ENCODE measurements at places on chromosomes 5 and 9.

DNA sequence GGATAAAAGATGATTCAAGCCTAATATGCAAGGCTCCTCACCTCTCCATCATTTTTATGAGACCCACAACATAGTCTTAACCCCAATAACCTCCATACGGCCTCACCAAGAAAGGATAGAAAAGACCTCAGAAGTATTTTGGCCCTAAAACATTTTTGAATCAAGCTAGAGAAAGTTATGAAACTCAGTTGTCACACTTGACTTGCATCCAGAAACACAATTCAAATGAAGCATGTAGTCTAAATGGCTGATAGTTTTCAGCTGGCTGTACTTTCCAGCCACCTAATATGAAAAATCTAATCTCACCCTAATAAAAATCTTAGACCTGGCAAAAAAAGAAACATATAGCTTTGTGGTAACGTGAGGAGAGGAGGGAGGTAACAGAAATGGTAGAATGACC lies 116.1 kb downstream of the ARL15 start:
- H3K4me3 ChIP-seq, result no peak overlapping the region
- H3K27ac ChIP-seq, result no peak overlapping the region
- no peaks in the 10 kb centered on the region for H3K27me3 ChIP-seq
- H3K4me1 ChIP-seq, result no peaks in the 10 kb centered on the region

GRCh38 chr9:31623511-31623910 lies 760.9 kb upstream of the ACO1 start:
- no peaks in the 10 kb centered on the region for H3K36me3 ChIP-seq
- H3K4me1 ChIP-seq, result no peaks in the 10 kb centered on the region
- no peak overlapping the region for H3K4me3 ChIP-seq
- no peak overlapping the region for H3K27ac ChIP-seq
- no peaks in the 10 kb centered on the region for H3K27me3 ChIP-seq

DNA sequence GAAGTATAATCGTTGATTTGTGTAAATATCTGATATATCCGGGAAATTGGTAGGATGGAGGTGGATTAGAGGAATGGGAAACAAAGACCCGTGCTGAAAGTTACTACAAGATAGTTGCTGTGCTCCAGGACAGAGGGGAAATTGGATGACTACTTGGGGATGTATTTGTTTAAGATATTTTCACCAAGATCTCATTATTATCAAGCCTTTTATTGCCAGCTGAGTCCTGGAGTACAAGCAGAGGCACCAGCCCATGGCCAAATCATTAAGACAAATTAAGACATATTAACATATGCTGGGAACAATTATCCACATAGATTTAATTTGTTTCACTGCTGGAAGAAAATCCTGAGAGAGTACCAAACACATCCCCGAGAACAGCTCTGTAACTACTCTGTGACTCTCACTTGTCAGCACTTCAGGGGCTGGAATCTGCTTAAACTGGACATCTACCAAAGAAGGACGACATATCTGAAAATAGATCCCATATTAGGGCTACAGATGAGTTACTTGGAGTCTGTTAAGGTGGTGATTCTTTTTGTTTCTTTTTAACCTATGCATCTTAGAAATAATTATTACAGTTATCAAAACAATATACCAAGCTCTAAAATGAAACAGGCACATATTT lies 68.2 kb downstream of the SLC1A1 start:
- no peak for DNase-seq
- no peak overlapping the region for H3K4me3 ChIP-seq
- no peaks in the 10 kb centered on the region for H3K27me3 ChIP-seq
- H3K4me1 ChIP-seq, result no peaks in the 10 kb centered on the region

DNA sequence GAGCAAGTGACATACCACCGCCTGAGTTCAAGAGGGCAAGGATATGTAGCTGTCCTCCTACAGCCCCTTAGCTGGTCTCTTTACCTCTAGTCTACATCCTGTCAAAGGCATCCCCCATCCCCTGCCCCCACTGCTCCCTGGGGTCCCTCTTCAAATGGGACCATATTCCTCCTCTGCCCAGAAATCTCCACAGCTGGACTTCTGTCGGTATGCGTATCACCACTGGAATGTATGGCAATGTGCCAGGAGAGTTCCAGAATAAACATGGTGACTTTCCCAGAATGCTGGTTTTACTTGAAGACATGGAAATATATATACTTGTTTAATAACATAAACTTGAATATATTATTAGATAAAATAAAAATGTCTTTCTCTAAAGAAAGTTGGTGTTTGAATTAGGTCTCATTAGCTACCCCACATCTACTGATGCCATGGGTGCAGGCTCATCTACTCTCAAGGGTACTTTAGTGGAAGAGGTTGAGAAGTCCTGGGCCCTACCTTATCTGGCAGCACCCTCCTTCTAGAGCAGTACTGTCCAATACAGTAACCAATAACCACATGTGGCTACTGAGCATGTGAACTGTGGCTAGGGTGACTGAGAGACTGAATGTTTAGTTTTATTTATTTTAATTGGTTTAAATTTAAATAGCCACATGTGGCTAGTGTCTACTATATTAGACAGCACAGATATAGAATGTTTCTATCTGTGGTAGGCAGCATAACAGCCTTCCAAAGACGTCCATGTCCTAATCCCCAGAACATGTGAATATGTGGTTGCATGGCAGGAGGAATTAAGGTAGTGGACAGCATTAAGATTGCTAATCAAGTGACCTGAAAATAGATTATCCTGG lies 181.7 kb upstream of the SLC30A5 start:
- no peak overlapping the region for H3K4me3 ChIP-seq
- H3K4me1 ChIP-seq, result no peaks in the 10 kb centered on the region
- no peaks in the 10 kb centered on the region for H3K27me3 ChIP-seq

GRCh38 chr5:113387844-113388243 lies 46.9 kb downstream of the TSSK1B start:
- no peak overlapping the region for H3K4me3 ChIP-seq
- no peaks in the 10 kb centered on the region for H3K4me1 ChIP-seq
- H3K27ac ChIP-seq, result no peak overlapping the region
- no peaks in the 10 kb centered on the region for H3K27me3 ChIP-seq

GRCh38 chr5:59285300-59286016 lies 608.1 kb downstream of the PDE4D start:
- H3K27me3 ChIP-seq, result no peaks in the 10 kb centered on the region
- no peaks in the 10 kb centered on the region for H3K36me3 ChIP-seq
- no peak overlapping the region for H3K27ac ChIP-seq
- DNase-seq, result no peak
- no peak overlapping the region for H3K4me3 ChIP-seq
- H3K4me1 ChIP-seq, result no peaks in the 10 kb centered on the region

DNA sequence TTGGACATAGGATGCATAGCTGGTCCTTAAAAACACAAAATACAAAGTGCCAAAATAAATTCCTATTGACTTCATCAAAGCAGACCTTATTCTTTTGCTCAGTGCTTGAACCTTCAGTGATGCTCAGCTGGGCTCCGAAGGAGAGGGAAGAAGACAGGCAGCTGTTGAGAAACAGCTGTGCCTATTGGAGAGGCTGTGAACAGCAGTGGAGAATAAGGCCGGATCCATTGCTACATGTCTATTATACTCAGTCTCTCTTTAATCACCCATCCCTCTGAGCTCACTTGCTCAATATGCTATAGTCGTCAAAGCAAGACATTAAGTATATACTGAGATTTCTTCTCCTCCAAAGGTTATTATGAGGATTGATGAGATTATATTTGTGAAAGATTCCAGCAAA lies 174.4 kb downstream of the CHSY3 start:
- DNase-seq, result no peak
- no peaks in the 10 kb centered on the region for H3K36me3 ChIP-seq
- no peaks in the 10 kb centered on the region for H3K27me3 ChIP-seq
- no peaks in the 10 kb centered on the region for H3K4me1 ChIP-seq

DNA sequence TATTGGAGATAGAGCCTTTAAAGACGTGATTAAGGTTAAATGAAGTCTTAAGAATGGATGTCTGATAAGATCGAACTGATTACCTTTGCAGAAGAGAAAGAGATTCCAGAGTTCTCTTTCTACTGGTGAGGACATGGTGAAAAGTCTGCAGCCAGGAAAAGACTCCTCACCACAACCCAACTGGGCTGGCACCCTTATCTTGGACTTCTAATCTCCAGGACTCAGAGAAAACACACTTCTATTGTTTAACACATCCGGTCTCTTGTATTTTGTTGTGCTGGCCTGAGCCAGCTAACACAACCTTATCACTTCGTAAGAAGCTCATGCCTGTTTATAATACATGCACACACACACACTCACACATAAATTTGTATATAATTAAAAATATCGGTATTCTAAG lies 489.1 kb downstream of the PRDM9 start:
- no peak overlapping the region for H3K27ac ChIP-seq
- H3K4me3 ChIP-seq, result no peak overlapping the region
- no peak for DNase-seq
- no peaks in the 10 kb centered on the region for H3K4me1 ChIP-seq
- no peaks in the 10 kb centered on the region for H3K36me3 ChIP-seq
- no peaks in the 10 kb centered on the region for H3K27me3 ChIP-seq

GRCh38 chr9:11275158-11275695 lies 662.4 kb upstream of the PTPRD start:
- H3K27ac ChIP-seq, result no peak overlapping the region
- no peaks in the 10 kb centered on the region for H3K27me3 ChIP-seq
- no peaks in the 10 kb centered on the region for H3K36me3 ChIP-seq
- DNase-seq, result no peak

DNA sequence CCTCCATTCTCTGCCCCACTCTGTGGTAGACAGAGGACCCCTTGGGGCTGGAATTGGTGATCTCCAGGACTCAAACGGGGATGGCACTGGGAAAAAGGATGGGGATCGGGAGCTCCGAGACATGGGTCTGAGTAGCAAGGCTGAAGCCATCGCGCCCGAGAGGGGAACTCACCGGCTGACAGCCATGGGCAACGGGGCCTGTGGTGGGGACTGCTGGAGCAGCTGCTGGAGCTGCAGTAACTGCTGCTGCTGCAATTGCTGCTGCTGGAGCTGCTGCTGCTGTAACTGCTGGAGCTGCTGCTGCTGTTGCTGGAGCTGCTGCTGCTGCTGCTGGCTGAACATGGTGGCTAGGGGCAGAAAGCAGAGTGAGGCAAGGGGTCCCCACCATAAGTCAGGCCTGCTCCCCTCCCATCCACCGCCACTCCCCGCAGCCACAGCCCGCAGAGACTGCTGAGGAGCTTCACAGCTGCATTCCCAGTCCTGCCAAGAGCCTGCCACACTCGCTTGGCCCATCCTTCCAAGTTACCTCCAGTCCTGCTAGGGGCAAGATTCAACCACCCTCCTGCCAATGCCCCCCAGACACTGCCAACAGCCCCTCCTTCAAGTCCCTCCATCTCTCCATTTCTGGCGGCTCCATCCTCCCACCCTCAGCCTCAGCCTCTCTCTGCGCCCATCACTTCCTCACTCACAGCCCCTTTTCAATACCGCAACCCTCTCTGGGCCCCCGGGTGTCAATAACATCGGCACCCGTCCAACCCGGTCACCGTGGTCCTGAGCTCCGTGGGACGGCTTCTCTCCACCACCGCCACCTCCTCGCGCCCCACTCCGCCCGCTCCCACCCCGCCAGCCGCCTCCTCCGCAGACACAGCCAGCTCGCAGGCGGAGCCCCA lies 611 bp downstream of the CIZ1 start:
- peak overlapping the region; percentile 89 for H3K27ac ChIP-seq
- H3K4me3 ChIP-seq, result peak overlapping the region; percentile 89
- peaks cover 6% of the 10 kb centered on the region for H3K4me1 ChIP-seq
- no peaks in the 10 kb centered on the region for H3K27me3 ChIP-seq
- DNase-seq, result peak; percentile 43

GRCh38 chr5:132962429-132963021 lies 909 bp downstream of the AFF4 start:
- peak overlapping the region; percentile 99 for H3K27ac ChIP-seq
- H3K4me3 ChIP-seq, result peak overlapping the region; percentile 64
- peak; percentile 25 for DNase-seq
- H3K4me1 ChIP-seq, result no peaks in the 10 kb centered on the region
- no peaks in the 10 kb centered on the region for H3K27me3 ChIP-seq

DNA sequence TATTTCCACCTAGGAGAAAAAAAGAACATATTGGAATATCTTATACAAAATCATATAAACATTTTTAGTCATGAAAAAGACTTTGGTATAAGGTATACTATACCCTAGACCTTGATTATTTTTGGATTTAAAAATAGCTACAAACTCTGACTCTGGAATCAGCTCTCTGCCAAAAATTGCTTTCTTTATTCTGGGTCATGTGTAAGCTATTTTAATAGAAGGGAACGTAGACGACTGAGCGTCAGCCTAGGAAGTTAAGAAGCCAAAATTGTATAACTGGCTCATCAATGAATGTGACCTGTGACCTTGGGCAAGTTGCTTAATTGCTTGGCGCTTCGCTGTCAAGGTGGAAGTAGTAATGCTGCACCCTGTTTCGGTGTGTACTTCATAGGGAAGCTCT lies 157.1 kb downstream of the PARP8 start:
- H3K36me3 ChIP-seq, result no peaks in the 10 kb centered on the region
- no peaks in the 10 kb centered on the region for H3K27me3 ChIP-seq
- no peak overlapping the region for H3K4me3 ChIP-seq
- DNase-seq, result no peak

DNA sequence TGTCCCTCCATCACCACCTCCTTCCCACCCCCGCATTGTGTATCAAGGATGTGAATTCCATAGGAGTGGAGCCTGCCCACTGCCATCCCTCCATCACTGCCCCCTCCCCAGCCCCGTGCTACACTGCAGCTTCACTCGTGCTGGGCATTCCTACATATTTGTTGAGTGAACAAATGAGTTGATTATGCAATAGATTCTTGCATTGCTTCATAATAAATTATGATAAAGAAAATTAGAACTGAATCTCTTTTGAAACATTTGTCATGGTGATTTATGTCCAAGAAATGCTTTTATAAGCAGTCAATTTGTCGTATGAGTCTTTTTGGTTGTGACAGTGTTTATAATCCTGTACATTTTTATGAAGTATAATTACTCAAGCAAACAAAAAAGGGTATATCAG lies 83.2 kb downstream of the IRX1 start:
- DNase-seq, result no peak
- no peak overlapping the region for H3K27ac ChIP-seq
- H3K27me3 ChIP-seq, result no peaks in the 10 kb centered on the region
- no peaks in the 10 kb centered on the region for H3K36me3 ChIP-seq
- H3K4me3 ChIP-seq, result no peak overlapping the region
- no peaks in the 10 kb centered on the region for H3K4me1 ChIP-seq

DNA sequence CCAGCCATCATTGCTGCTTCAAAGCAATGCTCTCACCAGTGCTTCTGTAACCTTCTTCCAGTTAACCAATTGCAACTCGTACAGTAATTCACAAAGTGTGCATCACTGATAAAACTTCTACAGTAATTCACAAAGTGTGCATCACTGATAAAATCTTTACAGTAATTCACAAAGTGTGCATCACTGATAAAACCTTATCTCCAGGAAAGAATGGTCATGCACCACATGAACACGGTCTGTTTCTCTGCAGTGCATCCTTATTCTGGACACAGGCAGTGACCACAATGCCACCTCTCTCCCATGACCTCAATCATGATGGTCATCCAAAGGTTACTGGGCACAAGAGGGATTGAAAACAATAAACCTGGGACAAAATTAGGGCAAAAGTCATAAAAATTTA lies 153.6 kb downstream of the TSSK1B start:
- DNase-seq, result no peak
- no peaks in the 10 kb centered on the region for H3K4me1 ChIP-seq
- no peak overlapping the region for H3K27ac ChIP-seq
- H3K27me3 ChIP-seq, result no peaks in the 10 kb centered on the region
- H3K4me3 ChIP-seq, result no peak overlapping the region
